ENCODE measurements at places on chromosomes 3 and 15.
A peak's percentile ranks its signal among the peaks of the same experiment; 100 is the strongest.

DNA sequence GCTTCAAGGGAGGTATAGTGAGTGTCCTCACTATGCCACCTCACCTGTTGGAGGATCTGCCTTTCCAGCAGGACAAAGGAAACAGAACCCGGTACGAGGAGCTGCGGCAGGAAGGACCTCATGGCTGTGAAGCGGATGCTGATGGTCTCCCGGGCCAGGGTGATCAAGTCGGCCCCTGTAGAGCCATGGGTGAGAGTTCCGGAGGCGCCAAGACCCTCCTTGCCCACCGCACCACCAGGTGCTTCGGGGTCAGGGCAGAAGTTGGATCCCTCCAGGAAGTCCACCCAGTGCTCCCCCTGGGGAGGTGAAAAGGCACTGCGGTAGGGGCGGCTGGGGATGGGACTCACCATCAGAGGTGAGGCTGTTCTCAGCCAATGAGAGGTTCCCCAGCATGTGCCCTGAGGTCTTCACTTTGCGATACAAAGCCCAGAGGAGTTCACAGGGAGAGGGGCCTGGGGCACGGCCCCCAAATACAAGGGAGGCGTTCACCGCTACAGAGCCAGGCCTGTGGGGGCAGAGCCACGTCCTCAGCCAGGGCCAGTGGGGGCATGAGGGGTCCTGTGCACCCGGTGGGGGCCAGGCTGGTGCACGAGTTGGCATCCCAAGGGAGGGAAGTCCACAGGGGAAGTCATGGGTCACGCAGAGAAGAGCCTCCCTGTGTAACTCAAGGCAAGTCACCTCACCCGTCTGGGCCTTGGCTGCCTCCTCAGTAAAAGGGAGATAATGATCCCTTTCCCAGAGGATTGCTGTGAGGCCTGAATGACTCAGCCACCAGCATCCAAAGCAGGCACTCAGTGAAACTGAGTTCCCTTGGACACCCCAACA, 27.7 kb downstream of the C15orf39 start:
- no peak for DNase-seq

- DNase-seq = peak; percentile 17
Measured at GRCh38 chr3:20104167-20104661, 64.0 kb downstream of the KAT2B start.

GRCh38 chr3:42964266-42964665, 14.8 kb upstream of the GASK1A start:
- DNase-seq = no peak

- DNase-seq = no peak
Measured at GRCh38 chr15:66833371-66833770, 131.3 kb downstream of the SMAD6 start.

DNA sequence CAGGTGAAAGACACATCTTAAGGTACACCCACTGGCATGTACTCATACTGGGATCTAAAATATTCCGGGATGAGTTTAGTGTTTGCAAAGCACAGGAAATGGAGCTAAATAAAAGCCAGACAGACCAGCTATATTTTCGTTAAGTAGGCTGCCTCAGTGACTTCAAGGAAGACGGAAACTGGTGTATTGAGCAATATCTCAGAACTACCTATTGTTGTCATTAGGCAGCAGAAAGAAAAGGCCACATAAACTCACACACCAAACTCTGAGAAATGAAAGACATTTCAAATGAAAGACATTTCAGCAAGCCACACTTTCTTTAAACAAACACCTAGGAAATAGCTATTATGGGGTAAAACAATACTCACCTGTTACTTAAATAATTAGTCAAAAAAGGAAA, 761.7 kb upstream of the SEMA6D start:
- DNase-seq = no peak

DNA sequence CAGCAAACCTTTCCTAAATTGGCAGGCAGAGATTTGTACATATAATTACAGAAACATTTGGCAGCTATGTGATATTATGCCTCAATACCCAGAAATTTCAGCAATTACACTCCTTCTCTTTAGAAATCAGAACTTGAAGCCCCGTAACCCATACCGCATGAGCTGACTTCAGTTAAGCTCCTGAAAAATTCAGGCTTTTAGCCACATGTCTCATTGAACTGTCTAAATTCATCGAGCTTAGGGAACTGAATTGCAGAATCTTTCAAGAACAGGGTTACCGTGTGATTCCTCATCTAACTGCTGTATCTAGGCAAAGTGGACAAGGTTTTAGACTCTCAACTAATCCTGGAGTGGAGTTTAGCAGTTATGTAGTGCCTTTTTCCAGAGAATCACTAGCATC, 333.0 kb downstream of the EPHA3 start:
- DNase-seq = no peak

- DNase-seq = no peak
Measured at GRCh38 chr3:150756491-150757059, 6.4 kb downstream of the SIAH2 start.

GRCh38 chr3:135927155-135927554, 38.4 kb upstream of the PPP2R3A start:
- no peak for DNase-seq

DNA sequence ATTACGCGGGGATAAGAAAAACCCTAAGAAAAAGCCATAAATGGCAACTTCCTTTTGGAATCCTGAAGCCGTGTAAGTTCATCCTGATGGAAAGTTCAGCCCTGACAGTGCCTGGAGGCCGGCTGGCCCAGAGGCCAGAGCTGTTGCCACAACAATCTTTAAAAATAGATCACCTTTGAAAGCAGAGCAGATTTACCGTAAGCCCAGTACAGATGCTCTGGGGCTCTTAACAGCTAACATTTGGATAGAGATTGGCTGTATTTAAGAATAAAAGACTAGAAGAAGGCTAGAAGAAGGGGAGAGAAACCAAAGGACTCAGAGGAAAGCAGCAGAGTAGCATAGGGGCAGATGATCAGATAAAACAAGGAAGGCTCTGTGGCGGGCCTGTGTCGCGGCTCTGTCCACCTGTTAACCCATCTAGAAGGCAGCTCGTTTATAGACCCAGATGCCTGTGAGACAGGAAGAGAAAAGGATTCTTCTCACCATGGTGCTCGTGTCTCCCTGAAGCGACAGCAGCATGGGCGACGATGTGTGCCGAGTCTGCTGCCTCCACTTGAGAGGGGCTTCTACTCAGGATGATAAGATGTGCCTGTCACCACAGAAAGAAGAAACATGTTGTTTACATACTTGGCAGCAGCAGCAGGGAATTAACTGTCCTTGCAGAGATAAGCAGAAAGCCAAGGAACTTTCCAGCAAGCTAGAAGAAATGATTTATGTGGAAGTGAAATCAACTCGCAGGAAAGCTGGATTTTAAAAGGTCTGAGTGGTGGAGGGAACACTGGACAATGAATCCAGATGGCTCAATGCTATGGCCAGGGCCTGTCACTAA, 69.9 kb downstream of the SYNM start:
- no peak for DNase-seq

DNA sequence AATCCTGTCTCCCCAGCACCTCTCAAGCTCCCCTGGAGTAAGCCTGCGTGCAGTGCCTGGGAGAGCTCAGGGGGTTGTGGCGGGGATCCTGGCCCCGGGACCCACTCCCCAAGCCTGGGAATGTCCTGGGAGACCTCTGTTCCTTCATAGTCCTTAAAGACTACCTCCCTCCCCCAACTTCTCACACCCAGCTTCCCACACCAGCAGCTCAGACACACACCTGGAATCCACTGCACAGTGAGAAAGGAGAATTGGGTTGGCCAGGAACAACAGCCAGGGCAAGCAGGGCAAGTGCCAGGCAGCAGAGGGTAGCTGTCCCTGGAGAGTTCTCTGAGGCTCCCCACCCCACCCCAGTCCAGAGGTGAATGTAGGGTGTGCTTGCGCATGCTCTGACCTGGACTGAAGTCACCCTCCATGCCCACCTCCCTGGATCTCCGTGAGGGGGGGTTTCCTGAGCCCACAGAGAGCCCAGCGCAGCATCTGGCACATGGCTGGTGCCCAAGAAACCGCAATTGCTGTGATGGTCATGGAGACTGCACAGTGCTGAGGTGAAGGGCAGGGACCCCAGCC, 22.2 kb downstream of the PSTPIP1 start:
- no peak for DNase-seq

- no peak for DNase-seq
Measured at GRCh38 chr3:98151241-98151640, 4.0 kb downstream of the OR5H14 start.

DNA sequence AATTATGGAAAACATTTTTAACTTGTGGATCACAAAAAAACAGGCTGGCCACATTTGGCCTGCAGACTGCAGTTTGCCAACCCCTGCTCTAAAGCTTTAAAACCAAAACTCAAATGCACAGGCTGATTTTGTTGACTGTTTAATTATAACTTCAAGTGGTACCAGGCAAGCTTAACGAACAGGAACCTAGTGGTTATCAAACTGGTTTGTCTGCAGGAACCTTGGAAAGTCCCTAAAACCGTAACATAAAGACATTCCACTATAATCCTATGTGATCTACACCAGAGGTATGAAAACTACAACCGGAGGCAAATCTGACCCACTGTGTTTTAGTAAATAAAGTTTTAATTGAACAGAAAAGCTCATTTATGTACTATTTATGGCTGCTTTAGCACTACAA, 52.4 kb downstream of the TBL1XR1 start:
- no peak for DNase-seq
